ENCODE measurements at places on chromosomes 13 and 19.

- no peak for DNase-seq
These were observed 9.0 kb upstream of the ATXN8OS start for GRCh38 chr13:70098669-70099068.

DNA sequence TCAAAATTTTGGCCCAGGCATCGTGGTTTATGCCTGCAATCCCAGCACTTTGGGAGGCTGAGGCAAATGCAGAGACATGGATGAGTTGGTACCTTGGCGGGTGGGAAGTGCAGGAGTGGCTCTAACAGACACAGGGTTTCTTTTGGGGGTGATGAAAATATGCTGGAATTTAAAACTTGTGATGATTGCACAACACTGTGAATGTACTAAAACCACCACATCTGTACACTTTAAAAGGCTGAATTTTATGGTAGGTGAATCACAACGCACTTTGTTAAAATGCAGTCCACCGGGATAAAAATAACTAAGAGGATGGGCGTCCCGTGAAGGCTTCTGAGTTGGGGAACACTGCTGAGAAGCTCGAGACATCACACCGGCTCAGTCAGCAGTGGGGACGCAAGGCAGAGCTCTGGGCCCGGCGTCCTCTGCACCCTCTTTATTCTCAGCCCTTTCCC, 47.1 kb downstream of the MLLT1 start:
- no peak for DNase-seq

GRCh38 chr13:59281453-59281852, 882.3 kb downstream of the DIAPH3 start:
- no peak for DNase-seq

DNA sequence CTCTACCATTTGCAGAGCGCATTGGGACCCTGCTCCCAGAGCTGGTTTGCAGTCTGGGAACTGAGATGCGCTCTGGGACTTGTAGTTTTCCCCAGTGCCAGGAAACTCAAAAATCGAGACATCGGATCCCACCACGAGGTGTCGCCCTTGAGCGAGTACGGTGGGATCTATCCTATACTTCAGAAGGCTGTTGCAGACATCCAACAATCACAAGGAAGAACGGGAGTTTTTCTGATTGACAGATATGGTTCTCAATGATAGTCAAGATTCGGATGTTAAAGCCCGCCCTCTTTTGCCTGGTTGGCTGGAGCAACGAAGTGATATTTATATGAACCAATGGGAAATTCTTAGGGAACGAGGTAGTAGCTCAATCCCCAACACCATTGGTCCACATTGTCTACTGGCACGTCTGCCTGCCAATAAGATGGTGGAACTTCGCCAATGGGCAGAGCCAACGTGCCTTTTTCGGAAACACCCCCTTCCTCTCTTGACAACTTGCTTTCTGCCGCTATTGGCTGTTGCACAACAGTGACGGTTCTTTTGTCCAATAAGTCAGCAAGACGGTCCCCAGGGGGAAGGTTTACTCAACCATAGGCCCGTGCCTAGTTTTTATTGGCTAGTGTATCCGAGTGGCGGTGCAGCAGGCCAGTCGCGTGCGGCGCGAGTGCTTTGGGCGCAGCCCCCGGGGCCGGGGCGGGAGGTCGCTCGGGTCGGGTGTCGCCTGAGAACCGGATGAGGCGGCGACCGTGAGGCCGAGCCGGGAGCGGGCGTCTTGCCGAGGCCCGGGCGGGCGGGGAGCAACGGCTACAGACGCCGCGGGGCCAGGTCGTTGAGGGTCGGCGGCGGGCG, at the start of gene DNM2:
Gene DNM2 (plus strand): TSS at position 724 of the 849 bp plus-strand sequence. CDS start 164 bp downstream, outside the sequence.
- DNase-seq: peak; percentile 100

DNA sequence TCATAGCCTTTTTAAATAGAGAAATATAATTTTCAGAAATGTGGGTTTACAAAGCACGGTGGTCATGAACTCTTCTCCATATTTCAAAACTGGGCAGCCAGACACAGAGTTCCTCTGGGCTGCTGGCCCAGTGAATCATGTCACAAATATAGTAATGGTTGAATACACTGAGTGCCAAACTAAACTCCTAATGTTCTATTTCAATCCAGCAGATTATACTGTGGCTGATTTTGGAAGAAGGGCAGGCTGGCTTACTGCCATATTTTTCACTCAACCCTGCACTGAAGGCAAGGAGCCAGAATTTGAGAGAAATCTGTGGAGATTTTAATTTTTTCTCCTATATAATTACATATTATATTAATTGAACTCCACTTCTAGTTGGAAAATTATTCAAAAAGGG, 17.0 kb upstream of the PRR20A start:
- no peak for DNase-seq

GRCh38 chr13:87712012-87712411, 40.8 kb downstream of the SLITRK5 start:
- DNase-seq: no peak
